ENCODE measurements at places on chromosomes 6 and 20. TPM values are rescaled to one million over a fixed set of nuclear protein-coding genes. Genes with fewer than 3 reads are reported as not detected.

The LBP gene
- total RNA-seq = not detected

The SGK2 gene
- 1.2 TPM for total RNA-seq

The THBD gene
- total RNA-seq = 67.9 TPM

The TRIM40 gene
- not detected for total RNA-seq

The TUBB1 gene
- total RNA-seq = 26.6 TPM

The ZNF165 gene
- total RNA-seq = 0.98 TPM

The BIRC7 gene
- 1.3 TPM for total RNA-seq

The CDH26 gene
- 4.3 TPM for total RNA-seq

All from spleen (tissue), 13 donors.